NCI-H187 treated with DMSO at 0.1 percent for 48 hours (cell line): ENCODE measurements at places on chromosomes 5 and 9.
A peak's percentile ranks its signal among the peaks of the same experiment; 100 is the strongest.

- no peak for DNase-seq
Measured at GRCh38 chr5:157460921-157461792, 1.1 kb downstream of the NIPAL4 start.

DNA sequence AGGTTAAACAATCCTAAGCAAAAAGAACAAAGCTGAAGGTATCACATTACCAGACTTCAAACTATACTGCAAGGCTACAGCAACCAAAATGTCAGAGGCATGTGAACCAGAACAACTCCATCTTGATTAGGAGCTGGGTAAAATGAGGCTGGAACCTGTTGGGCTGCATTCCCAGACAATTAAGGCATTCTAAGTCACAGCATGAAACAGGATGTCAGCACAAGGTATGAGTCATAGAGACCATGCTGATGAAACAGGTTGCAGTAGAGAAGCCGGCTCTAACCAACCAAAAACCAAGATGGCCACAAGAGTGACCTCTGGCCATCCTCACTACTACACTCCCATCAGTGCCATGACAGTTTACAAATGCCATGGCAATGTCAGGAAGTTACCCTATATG, 252.0 kb downstream of the RASEF start:
- DNase-seq = no peak

DNA sequence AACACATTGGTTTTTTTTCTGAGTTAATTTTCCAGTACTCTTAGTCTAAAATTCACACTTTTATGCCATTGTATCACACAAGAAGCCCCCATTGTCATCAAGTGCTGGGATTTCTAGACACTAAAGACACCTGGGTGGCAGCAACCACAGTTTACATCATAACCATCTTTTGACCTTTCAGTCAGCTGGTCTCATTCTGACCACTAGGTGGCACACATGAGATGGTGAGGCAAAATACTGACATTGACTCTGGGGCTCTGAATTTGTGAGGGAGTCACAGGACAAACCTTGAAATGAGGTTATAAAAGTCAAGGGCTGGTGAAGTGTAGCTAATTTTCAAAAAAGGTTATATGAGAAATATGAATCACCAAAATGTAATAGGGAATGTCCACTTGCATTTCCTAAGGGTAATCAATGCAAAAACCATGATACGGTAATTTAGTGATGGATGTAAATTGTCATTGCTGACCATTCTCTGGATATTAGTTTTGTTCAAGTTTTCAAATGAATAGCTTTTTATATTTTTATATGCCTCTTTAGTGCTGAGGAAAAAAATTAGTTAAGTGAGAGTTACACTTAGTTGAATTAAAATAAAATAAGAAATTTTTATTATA, 229.4 kb downstream of the DMAC1 start:
- DNase-seq = peak; percentile 25

- no peak for DNase-seq
Measured at GRCh38 chr5:122400938-122401337, 88.9 kb downstream of the SNCAIP start.

DNA sequence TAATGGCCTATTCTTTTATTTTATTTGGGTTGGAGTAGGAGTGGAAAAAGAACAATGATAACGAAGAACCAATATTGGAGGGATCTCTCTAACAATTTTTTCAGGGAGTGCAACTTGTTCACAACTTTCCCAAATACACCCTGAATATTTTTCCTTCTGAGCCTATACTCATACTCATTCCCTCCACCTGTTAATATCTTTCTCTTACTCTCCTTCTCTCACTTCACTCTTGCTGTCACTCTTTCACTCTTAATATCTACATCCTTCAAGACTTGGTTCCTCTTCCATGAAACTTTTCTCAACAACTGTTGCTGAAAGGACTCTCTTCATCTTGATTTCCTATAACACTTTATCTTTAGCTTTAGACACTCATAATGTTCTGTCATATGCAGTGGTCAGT, 39.0 kb upstream of the MYOT start:
- no peak for DNase-seq

GRCh38 chr9:7983490-7983889, 183.9 kb upstream of the DMAC1 start:
- no peak for DNase-seq

- DNase-seq = no peak
Measured at GRCh38 chr9:4435197-4435596, 55.1 kb upstream of the SLC1A1 start.

DNA sequence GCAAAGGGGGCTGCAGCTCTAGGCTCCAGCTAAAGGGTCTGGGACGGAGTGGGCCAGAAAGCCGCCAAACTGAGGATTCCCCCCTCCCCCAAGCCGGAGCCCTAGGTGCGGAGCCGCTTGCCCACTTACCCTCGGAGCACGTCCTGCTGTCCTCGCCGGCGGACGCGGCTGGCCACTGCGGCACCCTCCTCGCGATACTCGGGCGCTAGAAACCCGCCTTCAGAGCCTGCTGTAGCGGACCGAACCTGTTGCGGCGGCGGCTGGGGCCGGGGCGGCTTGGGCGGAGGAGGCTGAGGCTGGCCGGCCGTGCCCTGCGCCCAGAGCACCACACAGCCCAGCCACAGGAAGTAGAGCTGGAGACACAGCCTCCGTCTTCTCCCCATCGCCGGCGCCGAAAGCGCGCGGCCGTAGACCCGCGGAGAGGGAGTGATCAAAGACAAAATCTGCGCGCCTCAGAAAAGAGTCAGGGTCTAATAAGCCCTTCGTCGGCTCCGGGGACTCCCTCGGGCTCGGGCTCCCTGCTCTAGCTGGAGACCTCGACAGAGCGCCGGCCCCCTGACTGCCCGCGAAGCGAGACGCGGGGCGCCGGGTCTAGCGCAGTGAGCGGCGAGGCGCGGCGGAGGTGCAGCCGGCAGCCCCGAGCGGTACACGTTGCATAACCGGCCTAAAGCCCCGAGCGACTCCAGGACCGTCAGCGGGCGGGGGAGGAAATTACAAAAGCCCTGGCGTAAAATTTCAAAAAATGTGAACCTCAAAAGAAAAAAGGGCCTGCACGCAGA, 635 bp downstream of the FBN2 start:
- no peak for DNase-seq

- DNase-seq = no peak
Measured at GRCh38 chr5:138339091-138339456, 1.0 kb downstream of the FAM53C start.

DNA sequence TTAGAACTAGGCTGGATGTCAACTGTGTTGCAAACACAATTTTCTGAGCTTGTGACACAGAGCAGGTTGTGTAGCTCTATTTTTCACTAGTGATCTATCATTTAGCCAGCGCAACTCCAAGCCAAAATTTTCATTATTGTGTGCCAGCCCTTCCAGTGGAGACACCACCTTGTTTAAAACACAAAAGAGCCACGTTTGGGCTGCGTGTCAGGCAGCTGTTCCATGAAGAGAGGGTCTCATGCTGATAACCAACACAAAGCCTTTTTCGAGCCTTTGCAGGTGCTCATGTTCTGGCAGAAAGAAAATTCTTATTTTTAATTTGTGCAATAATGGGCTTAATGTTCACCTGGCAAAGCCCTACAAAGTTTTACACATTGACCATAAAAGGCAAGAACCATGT, 237.6 kb upstream of the RGMB start:
- no peak for DNase-seq

DNA sequence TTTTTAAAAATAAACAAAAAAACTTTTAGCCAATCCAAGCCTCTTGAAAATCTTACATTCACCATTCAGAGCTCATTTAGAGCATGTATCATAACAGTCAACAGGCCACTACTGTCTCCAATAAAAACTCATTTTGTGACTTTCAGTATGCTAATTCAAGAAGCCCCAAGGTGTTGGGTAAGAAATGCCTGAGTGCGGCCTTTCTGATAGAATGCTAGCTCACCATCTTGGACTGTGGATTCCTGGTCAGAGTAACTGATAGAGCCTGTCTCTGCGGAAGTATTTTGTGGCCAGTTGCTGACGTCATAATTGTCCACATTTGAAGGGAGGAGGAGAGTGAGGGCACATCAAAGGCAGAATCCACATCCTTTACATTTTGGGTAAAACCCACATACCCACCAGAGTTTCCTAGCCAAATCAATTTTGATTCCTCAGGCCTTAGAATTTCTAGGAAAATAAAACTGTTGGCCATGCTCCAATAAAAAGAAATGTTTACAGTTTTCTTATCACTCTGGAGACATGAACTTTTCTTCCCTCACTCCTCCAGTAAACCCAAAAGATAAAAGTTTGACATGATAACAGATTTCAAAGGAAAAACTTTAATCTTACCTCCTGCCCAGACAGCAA, 41.1 kb upstream of the ERCC6L2 start:
- DNase-seq = no peak

DNA sequence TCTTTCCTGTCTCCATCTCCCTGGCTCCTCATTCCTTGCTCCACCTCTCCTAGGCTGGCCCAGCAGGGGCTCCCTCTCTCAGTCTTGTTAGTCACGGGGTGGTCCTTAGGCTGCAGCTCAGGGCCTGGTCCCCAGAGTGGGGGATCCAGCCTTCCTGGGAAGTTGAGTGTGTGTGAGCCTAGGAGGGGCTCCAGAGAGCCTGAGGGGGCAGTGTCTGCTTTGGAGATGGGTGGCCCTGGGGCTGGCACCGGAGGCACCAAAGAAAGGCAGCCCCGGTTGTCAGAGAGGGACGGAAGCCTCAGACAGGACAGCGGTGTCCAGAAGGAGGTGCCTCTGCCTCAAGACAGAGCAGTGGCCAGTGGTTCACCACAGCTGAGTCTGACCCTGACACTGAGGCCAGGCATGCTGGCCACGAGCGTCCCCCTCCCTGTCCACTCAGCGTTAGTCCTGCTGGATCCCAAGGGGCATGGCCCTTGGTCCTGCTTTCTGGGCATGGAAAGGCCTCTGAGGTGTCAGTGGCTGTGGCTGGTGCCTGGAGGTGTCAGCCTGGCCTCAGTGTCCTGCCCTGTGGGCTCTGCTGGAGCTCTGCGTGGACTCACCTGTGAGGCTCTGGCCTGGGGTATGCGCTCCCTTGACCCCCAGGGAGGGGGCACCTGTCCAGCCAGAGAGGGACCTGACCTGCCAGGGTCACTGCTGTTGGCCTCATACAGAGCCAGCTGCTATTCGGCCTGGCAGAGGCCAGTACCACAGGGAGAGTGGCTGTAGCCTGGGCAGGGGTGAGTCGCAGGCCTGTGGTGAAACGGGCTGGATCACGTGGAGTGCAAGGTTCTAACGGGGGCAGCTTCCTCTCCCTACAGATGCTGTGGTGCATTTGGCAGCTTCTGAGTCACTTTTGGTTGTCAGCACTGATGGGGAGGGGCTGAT, 130.6 kb downstream of the CACNA1B start:
- DNase-seq = no peak

GRCh38 chr9:89388084-89388867, 70.0 kb downstream of the SECISBP2 start:
- no peak for DNase-seq

- DNase-seq = no peak
Measured at GRCh38 chr9:27168496-27168895, 59.5 kb downstream of the TEK start.
